Anterior cingulate cortex (tissue), 58 donors: ENCODE measurements at places on chromosomes 1 and 21.
A peak's percentile ranks its signal among the peaks of the same experiment; 100 is the strongest.

- no peak for DNase-seq
These were observed 104.4 kb downstream of the PIK3R3 start for GRCh38 chr1:46027788-46028573.

- no peak for DNase-seq
These were observed 56.4 kb downstream of the DISP3 start for GRCh38 chr1:11535316-11535715.

GRCh38 chr1:161285521-161285920, 24.2 kb downstream of the MPZ start:
- DNase-seq, result no peak

DNA sequence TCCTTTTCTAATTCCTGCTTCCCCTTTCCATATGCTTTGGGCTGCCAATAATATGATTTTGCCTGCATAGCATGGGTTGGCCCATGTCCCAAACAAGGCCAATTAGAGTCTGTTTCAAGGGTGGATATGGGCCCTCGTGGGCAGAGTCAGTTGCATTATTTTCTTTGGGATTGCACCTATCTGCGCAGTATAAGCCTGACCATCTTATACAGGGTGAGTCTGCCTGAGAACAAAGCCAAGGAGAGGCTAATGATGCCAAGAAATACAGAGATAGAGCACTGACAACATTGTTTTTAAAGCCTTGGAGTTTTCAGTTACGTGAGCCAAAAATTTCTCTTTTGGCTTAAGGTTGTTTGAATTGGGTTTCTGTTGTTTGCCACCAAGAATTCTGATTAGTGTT, 18.6 kb downstream of the OVAAL start:
- no peak for DNase-seq

- DNase-seq, result no peak
These were observed 29.1 kb upstream of the KIAA0040 start for GRCh38 chr1:175221557-175222175.

GRCh38 chr1:207459008-207459407, 4.9 kb downstream of the CR2 start:
- DNase-seq, result no peak

DNA sequence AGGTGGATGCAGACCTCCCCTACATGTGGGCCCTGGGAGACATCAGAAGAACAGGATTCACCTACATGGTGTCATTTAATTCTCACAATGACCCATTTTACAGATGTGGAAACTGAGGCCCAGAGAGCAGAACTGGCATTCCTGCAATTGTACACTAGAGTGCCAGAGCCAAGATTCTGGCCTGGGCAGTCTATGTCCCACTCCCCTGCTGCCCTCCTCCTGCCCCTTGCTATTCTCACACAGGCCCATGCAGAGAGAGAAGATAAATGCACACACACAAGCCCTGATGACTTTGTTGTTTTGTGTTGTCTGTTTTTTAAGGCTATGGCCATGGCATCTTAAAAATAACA, 64.2 kb downstream of the EPHB2 start:
- no peak for DNase-seq

DNA sequence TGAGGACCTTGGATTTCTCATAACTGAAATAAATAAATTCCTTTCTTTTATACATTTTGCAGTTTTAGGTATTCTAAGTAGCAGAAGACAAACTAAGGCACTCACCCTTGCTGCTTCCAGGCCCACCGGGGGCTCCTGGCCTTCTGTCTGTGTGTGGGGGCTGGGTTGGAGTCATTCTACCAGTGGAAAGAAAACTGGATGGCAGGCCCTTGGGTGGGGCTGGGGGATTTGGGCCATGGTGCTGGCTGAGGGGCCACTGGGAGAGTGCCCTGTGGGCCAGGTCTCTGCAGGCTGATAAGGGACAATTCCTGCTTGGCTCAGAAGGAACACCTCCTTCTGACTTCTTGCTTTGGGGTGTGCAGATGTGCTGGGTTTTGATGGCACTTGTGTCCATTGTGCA, 54.0 kb upstream of the CSF3R start:
- no peak for DNase-seq

- peak; percentile 18 for DNase-seq
These were observed 55.9 kb downstream of the NENF start for GRCh38 chr1:212488436-212489283.

GRCh38 chr1:200182701-200183100, 155.2 kb downstream of the NR5A2 start:
- DNase-seq, result no peak

DNA sequence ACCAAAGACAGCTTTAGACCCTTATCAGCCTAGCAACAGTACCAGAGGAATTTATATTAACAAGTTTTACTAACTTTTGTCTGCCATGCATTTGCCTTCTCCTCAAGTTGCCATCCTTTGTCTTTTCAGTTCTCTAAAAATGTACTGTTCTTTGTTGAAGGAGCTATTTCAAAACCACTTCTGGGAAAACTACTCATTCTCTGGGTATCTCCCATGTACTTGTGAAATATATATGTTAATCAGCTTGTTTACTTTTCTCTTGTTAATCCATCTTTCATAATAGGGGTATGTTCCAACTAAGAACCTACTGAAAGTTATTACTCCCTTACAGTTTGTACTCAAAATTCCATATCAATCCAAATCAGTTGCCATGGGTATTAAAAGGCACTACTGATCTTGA, 16.3 kb downstream of the DPYD start:
- DNase-seq, result no peak

- DNase-seq, result no peak
These were observed 71.0 kb upstream of the ANGPTL1 start for GRCh38 chr1:178941849-178942248.

DNA sequence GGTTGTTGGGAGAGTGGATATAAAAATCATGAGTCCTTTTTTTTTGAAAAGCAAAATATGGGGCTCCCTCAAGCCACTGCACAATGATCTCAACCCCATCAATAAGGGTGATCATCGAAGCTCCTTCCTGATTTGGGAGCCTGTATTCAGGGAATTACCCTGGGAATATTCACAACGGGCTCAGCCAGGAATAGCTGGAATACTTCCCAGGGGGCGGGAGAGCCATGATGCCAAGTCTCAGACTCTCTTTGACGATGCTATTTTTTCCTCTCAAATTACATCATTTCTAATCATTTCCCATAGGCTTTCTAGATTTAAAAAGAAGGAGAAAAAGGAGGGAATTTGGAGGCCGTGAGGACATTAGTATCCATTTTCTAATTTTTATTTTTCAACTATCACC, 18.4 kb downstream of the OLIG1 start:
- DNase-seq, result no peak

GRCh38 chr1:154178013-154178412, 13.9 kb downstream of the TPM3 start:
- peak; percentile 63 for DNase-seq

GRCh38 chr1:227396539-227397353, 78.5 kb upstream of the CDC42BPA start:
- no peak for DNase-seq

DNA sequence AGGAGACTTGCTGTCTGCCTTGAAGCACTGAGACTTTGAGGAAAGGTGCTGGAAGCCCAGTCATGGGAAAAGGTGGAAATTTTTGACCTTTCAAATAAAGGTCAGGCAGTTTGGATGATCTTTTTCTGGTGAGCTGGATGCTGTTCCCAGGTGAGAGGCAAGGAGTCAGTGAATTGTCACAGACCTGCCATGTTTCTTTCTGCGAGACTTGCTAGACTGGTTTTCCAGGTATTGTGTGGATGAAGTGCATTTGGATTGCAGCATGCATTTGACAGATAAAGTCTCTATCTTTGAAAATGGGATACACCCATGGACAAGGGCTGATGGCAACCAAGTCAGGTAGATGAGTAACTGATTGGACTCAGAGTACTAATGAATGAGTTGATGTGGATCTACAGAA, 65.7 kb upstream of the NHLH2 start:
- DNase-seq, result no peak

DNA sequence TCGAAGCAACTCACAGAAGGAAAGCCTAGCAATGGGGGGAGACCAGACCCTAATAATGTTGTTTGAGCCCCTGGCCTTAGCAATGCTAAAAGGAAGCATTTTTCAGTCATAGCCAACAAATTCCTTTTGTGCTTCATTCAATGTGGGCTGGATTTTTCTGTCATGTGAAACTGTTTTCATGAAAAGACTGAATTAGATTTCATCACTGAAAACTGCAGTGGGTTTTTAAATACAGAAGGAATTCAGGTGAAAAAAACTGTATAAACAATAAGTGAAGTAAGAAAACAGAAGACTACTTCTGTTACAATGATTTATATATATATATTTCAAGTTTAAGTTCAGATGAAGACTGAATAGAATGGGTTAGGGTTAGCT, 204.8 kb downstream of the SMYD3 start:
- DNase-seq, result no peak

DNA sequence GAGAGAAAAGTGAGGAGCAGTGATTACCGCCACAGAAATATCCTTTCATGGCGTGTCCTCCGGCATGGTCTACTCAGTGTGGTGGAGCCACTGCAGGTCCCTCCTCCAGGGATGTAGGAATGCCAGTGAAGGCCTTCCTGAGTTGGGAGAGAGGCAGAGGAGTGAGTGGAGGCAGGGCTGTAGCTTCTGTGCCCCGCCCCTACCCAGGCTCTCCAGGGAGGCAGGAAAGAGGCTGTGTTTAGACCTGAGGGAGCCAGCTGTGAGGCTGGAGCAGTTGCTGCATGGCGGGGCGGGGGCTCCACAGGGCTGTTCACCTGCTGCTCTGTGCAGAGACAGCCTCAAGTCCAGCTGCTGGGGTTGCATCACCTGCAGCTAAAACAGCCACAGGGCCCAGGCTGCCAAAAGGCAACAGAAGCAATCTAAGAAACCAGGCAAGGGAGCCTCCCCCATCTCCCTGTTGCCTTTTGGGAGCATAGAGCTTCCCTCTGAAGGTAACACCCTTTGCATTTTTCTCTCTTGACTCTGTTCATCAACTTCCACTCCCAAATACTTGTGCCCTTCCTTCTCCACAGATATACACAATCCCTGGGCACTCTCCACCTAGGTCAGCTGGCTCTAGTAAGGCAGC, 801 bp upstream of the ANXA9 start:
- no peak for DNase-seq

GRCh38 chr1:74523873-74524480, 11.6 kb upstream of the LRRC53 start:
- DNase-seq, result no peak

- DNase-seq, result no peak
These were observed 50.2 kb upstream of the ATP1A1 start for GRCh38 chr1:116322752-116323405.

GRCh38 chr1:81032973-81033425, 767.7 kb upstream of the ADGRL2 start:
- DNase-seq, result no peak

DNA sequence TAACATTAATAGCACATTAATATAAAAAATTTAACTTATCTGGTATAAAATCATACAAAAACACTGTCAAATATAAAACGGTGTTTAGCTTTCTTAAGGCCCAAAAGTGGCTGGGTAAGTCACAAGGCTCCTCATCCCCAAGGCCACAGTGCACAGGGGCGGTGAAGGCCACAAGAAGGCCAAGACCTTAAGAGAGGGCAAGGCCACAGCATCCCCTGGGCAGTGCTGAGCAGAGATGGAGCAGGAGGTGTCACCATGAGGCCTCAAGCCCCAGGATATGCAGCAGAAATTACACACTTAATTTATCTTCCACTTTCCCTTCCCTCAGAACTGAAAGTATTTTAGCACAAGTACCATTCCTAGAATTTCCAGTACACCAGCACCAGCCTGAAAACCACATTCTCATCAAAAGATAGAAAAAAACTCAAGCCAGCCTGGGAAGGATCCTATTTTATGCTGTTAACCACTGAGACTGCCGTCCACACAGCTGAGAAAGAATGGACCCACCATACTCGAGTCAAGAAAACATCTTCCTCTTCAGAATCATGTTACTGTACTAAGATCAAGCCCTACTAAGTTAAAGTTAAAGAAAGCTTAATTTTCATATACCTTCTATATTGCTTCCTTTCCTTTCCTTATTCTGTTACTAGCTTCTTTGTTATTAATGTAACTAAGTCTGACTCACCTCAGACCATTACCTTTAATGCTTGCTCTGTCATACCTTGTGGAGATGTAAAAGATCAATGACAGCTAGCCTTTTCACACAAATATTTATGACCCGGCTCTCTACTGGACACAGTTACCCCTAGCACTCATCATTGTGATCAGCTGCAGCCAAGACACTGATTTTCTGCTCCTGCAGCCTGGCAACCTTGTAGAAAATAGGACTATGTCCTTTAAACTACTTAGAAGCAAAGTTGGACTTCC, 26.4 kb upstream of the FMO1 start:
- no peak for DNase-seq

DNA sequence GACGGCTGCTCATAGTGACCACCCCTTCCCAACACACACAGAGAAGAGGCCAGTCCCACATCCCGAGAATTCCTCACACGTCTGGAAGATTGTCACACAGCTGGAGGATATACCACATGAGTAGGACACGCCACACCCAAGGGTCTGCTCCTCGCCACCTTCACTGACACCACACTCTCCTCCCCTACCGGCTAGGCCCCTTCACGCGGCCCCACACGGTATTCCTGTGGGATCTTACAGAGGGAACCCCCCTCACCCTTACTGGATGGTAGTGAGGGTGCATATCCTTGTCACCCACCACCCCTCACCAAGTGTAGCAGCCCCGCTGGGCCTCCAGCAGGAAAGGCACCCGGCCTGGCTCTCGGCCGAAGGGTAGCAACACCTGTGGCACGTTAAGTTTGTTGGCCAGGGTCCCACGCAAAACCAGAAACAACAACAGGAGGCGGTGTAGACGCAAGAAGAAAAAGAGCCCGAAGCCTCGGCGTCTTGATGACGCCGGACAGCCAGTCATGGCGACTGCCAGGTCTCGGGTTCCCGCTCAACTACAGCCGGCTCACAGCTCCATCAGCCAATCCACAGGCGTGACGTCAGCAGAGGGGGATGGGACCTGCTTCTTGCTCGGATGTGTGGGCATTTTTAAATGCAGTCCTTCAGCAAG, at the start of gene NUP210L:
TSS of gene NUP210L (minus strand) at position 540 of the 658 bp plus-strand sequence.
- DNase-seq, result no peak

DNA sequence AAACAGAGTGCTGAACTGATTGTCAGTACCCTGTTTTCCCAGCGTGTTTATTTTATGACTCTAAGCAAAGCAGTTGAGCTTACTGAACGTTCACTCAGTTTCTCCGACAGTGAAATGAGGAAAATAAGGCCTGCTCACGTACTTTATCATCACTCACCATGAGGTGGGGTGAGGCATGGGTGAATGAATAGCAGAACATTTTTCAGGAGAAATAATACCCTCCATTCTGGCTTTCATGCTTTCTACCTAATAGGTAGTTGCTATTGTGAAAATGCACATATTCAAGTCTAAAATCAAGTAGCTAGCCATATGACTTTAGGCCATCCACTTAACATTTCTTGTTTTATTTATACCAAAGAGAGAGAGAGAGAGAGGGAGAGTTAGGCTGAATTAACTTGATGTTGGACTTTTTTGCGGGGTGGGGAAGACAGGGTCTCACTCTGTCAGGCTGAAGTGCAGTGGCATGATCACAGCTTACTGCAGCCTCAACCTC, 178.2 kb downstream of the VPS13D start:
- DNase-seq, result no peak

GRCh38 chr1:69568421-69569174, 876 bp downstream of the LRRC7 start:
- DNase-seq, result peak; percentile 42
